ENCODE measurements at places on chromosomes 3 and 15.

GRCh38 chr3:133246773-133247172, 153.1 kb upstream of the BFSP2 start:
- no peak for DNase-seq

- no peak for DNase-seq
These were observed 53.8 kb downstream of the CACNA2D3 start for GRCh38 chr3:54176106-54176505.

- DNase-seq, result no peak
These were observed 47.1 kb downstream of the FLNB start for GRCh38 chr3:58055314-58055713.

DNA sequence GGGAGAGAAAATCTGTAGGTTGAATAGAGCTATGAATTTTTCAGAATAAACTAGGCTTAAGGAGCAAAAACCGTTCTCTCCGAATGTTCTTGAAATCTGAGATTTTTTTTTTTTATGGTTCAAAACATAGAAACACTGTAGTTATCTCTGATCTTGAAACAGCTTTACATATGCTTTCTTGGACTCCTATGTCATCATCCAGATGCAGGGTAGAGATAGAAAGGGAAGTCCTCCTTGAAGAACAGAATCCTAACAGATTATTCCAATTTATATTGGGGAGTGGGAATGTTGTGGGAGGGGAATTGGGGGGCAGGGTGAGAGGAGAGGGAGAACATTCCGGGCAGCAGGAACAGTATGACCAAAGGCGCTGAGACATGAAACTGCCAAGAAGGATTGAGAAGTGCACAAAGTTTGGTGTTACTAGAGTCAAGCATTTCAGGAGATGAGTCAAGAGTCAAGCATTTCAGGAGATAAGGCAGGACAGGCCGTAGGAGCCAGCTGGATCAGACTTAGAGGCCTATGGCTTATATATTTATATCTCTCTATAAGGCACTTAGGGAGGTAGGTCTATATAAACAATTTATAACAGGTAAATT, 21.9 kb upstream of the ST3GAL6 start:
- DNase-seq, result no peak

GRCh38 chr15:48266024-48266689, 60.1 kb downstream of the SLC12A1 start:
- no peak for DNase-seq

DNA sequence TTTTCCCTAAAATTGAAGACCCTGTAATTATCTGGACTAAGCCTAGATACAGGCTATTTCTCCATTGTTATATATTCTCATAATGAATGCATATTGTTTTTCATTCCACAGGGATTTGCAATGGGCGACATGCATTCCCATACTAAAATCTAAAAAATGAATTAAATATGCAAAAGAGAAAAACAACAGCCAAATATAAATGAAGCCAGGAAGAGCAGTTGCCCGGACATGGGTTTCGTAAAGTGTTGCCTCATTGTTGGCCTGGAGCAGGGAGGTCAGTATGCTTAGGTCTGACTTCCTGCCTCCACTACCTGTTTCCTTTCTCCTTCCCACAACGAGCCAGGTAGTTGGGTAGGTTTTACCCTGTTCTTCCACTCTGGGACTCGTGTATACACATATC, 27.1 kb upstream of the SLCO3A1 start:
- DNase-seq, result no peak

- DNase-seq, result no peak
These were observed 54.2 kb downstream of the PIK3R4 start for GRCh38 chr3:130692455-130692854.
